ENCODE measurements at places on chromosomes 11 and 22.

DNA sequence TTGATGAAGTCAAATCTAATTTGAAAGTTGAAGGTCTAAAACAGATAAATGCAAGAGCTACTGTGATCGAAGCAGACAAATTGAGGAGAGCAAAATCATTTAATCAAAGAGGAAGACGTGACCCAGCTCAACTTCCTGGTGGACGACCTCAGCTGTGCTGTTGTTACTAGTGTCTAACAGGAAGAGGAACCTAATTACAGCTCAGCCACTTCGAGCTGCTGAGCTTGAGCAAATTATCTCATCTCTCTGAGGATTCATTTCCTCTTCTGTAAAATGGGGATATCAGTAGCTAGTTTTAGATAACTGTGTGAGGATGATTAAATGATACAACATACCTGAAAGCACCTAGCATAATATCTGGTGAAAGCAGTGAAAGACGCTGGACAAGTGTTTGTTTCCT lies 48.6 kb upstream of the OLFML1 start:
- DNase-seq: no peak

DNA sequence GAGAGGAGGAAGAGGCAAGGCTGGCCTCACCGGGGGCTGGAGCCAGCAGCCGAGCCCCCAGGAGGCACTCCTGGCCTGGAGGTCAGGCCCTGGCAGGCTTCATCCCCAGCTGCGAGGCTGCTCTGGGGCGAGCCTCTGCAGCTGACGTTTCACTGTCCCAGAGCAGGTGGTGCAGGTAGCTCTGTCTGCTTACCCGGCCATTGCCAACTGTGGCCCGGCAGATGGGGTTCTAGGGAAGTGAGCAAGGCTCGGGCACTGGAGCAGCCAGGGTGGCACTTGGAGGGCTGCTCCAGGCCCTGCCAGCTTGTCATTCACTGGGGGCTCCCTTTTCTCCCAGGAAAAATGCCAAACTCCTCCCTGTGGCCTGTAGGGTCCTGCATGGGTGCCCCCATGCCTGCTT lies 118.7 kb upstream of the ANO1 start:
- DNase-seq: no peak

DNA sequence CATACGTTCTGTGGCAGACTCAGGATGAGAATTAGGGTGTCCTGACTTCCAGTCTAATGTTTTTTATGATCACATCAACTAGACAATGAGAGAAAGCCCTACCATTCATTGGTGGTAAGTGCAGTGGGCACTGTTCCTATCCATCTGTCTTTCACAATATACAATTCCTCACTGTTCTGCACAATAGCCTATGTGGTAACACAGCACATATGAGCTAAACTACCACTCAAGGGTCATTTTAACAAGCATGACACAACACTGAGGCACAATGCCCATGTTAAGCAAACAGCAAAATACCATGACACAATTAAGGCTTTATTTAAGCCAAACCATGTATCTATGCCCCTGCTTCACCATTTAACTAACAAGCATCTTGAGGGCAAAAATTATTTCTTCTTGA lies 52.3 kb downstream of the SIK3 start:
- no peak for DNase-seq

DNA sequence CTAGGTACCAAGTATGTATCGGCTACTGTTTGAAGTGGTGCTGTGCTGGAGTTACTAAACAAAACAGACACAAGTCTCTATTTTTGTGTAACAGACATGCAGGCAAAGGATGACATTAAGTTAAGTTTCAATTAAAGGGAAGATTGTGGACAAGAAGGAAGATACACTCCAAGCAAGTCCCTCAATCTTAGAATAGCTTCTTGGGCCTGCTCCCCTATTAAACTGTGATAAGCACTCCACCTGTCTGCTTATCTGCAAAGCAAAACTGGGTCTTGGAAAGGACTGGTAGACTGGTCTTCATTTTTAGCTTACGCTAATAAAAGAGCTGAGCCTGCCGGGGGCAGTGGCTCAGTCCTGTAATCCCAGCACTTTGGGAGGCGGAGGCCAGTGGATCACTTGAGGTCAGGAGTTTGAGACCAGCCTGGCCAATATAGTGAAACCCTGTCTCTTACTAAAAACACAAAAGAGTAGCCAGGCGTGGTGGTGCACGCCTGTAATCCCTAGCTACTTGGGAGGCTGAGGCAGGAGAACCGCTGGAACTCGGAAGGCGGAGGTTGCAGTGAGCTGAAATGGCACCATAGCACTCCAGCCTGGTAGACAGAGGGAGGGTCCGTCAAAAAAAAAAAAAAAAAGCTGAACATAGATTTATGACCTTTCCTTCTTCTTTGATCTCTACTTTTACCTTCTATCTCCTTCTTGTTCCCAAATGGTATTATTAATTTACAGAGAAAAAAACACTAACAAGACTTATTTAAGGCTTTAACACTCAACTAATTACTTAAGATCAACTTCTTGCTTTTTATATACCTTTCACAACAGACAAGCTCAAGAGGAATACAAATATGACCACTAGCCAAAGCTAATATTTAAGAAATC lies 4.1 kb downstream of the DDX17 start:
- DNase-seq: no peak

DNA sequence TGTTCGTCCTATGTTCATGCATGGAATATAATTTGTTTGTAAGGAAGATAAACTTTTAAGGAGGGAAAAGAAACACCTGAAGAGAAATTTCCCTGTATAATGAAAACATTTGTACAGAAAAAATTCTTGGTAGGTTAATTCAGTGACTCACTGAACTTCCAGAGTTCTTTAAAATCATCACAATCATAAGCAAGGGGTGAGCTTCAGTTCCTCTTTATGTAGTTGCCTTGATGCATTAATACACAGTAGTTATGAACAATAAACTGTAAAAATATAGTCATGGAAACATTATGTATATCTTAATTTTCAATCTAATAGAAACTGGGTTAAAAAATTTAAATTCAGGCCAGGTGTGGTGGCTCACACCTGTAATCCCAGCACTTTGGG lies 1.1 kb upstream of the C11orf65 start:
- DNase-seq: no peak

GRCh38 chr11:99973993-99974392 lies 713.1 kb upstream of the ARHGAP42 start:
- no peak for DNase-seq

DNA sequence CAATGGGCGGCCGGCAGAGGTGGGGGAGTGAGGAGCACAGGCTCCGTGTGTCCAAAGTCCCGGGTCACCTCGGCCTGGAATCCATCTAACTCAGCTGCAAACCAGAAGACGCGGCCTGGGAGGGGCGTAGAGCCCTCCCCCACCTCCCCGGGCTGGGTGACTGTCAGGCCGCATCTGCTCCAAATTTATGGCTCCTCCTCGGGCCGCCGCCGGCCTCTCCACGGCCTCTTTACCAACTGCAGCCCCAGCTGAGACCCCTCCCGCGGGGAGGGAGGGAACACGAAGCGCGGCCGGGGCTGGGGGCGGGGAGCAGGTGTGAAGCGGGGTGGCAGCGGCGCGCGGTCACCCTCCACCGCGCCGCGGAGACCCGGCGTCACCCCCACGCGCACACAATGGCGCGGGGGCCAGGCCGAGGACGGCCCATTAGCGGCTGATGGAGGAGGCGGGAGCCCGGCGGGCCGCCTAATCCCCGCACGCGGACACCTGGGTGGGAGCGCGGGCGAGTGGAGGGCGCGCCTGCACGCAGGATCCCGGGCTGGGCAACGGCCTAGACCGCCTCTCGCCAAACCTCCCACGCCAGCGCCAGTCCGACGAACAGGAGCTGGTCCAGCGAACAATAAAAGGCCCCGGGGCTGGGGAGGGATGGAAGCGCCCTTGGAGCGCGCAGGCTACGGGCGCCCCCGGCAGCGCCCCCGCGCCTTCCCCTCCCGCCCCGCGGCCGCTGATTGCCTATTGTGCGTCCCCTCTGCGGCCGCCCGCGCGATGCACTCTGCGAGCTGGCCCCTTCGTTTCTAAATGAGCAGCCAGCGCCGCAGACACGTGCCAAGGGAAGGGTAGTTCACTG lies 25.9 kb upstream of the ROBO3 start:
- DNase-seq: no peak

- DNase-seq: no peak
Measured at GRCh38 chr11:114880442-114880841, 202.1 kb downstream of the NXPE2 start.

GRCh38 chr11:95821640-95822039 lies 31.3 kb downstream of the CEP57 start:
- no peak for DNase-seq

GRCh38 chr11:123330948-123331347 lies 99.1 kb upstream of the GRAMD1B start:
- no peak for DNase-seq

Data from CD4-positive, CD25-positive, alpha-beta regulatory T cell (primary cell).